ENCODE measurements at places on chromosomes 6 and 20.

DNA sequence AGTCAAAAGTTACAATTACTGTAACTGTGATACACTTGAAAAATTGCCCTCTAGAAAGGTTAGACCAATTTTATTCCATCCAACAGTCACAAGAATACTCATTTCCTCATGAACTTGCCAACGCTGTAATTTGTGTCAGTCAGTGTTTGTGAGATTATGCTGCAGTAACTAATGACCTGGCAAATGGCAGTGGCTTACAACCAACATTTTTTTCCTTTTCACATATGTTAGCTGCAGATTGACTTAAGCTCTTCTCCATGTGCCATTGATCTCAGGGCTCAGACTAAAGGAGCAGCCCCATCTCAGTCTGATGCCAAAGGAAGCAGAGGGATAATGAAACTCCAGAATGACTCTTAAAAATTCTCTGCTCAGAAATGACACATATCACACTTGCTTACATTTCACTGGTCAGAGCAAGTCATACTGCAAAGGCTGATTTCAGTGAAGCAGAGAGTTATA lies 92.3 kb upstream of the ELOVL5 start:
- no peak for DNase-seq

GRCh38 chr6:111580826-111581505 lies 24.7 kb downstream of the TRAF3IP2 start:
- DNase-seq = no peak

GRCh38 chr6:32369660-32370059 lies 2.0 kb downstream of the TSBP1 start:
- DNase-seq = peak; percentile 97

GRCh38 chr6:44277763-44278162 lies 7.5 kb downstream of the TMEM151B start:
- DNase-seq = no peak

DNA sequence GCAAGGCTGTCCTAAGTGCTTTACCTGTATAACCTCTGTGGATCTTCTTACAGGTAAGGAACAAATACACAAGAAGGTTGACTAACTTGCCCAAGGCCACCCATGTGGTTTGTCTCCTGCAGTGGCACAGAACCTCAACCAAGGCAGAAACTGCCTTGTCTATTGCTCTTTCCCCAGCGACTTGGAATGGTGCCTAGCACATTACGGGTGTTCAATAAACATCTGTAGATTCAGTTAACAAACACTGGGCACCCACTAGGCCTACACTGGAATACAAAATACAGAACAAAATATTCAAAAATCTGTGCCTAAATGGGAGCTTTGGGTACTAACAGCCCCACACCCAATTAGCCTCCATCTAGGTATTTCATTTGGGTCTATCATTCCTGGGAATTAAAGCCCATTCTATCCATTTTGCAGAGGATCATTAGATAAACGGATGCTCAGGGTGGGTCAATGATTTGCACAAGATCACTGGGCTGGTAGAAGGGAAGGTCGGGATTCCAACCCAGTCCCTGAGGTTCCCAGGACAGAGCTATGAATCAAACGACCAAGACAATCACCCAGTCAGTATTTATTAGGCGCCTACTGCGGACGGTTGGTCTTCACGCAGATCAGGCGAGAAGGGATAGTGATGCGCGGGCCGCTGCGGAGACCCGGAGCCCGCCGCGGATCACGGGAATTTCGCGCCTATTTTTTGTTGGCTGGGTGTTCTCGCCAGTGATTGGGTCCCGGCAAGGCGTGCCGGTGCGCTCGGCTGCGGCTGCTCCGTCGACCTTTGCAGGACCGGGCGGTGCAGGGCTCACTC lies at the start of gene STK35:
Gene STK35 (plus strand): TSS at position 771 of the 808 bp plus-strand sequence. CDS start 55 bp downstream, outside the sequence.
- DNase-seq = no peak

DNA sequence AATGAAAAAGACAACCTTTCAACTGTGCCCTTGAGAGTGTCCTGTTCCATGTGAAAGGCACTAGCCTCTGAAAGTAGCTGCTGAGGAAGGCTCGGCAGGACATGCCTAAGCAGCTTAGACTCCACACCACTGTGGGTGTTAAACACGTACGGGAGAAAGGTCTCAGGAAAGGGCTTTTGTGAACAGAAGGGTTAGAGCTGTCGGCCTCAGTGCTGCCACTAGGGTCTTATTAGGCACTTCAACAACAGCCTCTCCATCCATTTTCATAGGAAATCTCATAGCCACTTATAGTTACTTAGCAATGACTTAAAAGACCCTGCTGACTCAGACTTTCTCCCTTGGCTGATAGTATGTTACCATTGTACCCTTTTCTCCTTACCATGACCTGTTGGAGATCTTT lies 662.8 kb downstream of the TBC1D32 start:
- DNase-seq = no peak

DNA sequence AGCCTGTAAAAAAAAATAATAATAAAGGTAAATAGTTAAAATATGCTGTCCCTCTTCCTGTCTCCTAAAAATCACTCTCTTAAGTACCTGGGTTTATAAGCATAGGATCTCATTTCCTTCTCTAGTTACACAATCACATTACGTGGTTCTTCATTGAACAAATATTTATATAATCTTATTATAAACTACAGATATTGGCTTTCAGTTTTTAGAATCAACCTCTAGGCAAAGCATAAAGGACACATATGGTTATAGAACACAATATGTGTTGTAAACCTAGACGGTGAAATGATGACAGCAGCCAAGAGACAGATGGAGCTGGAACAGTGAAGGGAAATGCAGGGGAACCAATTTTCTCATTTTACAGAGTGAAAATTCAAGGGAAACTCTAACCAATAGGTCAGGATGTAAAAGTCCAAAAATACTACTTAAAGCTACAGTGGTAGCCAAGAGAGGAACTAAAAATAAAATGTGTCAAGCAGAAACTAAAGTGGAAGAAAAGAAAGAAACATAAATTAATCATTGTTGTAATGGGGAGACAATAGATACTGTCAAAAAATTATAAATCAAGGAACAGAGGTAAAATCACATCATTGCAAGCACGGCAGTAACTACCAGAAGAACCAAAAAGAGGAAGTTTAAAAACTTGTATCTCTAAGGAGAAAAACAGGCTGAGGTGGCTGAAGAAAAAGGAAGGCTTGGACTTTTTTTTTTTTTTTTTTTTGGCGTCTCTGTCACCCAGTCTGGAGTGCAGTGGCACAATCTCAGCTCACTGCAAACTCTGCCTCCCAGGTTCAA lies 82.8 kb upstream of the CDYL start:
- DNase-seq = no peak
